ENCODE measurements at places on chromosomes 1 and 21. TPM values are rescaled to one million over a fixed set of nuclear protein-coding genes. Genes with fewer than 3 reads are reported as not detected.

PRAMEF7 gene
- not detected for total RNA-seq

- DNase-seq: peak; percentile 97
These were observed 49.7 kb downstream of the RASSF5 start for GRCh38 chr1:206556750-206557635.

LRIG2 gene
- total RNA-seq: 12.7 TPM

DNA sequence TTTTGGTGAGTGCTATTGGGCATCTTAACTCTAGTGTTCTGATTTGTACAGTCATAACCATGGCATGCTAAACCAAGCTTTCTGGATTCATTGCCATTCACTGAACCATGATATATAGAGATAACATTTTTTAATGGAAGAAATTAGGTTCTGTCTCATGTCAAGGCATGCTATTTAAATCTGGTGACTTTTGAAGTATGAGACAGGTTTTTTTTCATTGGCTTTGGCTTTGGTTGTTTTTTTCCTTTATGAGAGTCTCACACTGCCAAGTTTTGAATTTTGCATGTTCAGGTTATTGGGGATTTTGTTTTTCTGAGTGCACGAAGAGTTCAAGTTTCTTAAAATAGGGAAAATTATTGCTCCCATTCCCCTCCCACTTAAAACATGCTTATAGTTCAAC is 141.3 kb upstream of the ADAMTS5 start:
- DNase-seq: no peak

DNA sequence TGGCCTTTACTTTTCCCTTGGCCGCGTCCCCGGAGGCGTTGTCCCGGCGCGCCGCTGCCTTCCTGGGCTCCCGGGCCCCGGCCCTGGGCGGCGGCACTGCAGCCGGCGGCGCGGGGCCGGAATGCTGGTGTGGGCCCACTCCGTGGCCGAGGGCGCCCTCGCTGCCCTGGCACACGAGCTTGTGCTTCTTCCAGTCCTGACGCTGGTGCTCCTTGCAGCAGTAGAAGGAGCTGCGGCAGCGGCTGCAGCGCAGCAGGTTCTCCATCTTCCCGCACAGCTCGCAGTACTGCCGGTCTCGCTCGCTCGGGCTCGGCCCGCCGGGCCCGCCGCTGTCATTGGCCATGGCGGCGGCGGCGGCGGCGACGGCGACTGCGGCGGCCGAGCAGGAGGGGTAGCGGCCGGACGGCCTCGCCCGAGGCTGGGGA is 529 bp downstream of the EGLN1 start:
- DNase-seq: peak; percentile 87

GRCh38 chr1:87941337-87941946 is 612.8 kb downstream of the LMO4 start:
- no peak for DNase-seq

CD34 gene
- total RNA-seq: not detected

DNA sequence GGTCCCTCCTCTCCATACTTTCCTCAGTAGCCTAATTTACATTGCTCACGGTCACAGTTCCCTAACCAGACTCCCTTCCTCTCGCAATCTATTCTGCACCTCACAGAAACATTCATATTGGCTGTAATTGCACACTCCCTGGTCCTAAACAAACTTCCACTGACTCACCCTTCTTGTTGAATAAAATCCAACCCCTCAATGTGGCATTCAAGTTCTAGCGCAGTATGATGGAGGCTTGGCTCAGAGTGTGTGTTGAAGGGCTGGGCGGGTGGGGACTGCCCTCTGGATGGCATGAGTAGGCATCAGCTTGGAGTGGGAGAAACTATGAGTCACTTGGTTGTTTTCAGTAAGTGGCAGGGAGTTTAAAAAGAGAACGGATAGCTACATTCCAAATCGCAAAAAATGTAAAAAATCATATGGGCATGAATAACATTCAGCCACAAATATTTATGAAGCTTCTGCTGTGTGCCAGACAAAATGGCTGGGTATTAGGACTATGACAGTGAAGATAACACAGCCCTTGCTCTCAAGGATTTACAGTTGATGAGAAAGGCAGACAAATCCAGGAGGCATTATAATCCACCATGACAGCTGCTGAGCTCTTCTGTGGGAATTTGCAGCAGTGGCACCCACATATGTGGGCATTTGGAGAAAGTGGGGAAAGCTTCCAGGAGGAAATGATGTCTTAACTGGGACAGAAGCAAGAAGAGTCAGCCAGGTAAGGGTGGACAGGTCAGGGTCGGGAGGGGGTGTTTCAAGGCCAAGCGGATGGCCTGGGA is 42.2 kb upstream of the LYST start:
- DNase-seq: no peak

DNA sequence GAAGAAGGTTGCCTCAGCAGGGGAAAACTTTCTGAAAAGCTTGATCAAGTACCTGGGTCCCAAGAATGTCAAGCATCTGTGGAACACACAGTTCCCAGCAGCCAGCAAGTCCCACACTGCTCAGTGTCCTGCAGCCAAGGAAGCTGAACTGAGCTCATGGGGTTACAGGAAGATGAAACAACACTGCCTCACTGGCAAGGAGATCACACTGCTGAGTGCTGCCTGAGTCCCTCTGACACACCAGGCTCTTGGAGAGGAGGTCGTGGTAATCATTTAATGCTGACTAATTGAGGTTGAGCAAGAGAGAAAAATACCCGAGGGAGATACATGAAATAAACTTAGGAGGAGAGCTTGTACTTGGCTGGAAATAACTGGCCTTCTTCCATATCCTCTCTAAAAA is 75.2 kb downstream of the MPZL1 start:
- peak; percentile 67 for DNase-seq

GRCh38 chr1:82398357-82398756 is 597.6 kb downstream of the ADGRL2 start:
- DNase-seq: no peak

MED8 gene
- total RNA-seq: 45.1 TPM

DCDC2B gene
- not detected for total RNA-seq

TRIM46 gene
- total RNA-seq: 10.7 TPM

GRCh38 chr21:26136671-26137070 is 33.9 kb downstream of the APP start:
- peak; percentile 69 for DNase-seq

NMNAT2 gene
- total RNA-seq: not detected

DNA sequence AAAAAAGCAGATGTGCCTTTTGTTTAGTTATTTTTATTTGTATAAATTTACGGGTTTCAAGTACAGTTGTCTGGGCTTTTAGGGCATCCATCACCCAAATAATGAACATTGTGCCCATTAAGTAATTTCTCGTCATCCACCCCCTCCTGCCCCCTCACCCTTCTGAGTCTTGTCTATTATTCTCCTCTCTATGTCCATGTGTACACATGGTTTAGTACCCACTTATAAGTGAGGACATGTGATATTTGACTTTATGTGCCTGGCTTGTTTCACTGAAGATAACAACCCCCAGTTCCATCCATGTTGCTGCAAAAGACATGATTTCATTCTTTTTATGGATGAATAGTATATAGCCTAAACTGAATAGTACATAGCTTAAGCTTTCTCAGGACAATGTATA is 189.2 kb downstream of the ZP4 start:
- no peak for DNase-seq

DNA sequence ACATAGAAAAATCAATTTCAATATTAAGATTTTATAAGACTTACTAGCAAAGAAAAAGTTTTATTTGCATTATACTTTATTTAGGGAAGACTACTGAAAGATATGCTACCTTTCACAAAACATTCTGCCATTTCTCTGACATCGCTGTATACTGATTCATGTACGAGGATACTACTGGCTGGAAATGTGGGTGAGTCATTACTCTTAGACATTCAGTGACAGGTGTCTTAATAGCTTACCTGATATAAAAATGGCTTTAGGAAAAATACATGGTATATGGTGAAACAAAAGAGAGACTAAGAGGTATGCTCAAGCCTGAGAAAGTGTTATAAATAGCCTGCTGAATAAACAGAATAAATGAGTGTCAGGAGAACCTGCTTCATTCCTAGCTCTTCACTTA is 73.0 kb upstream of the EXO1 start:
- DNase-seq: no peak

GRCh38 chr1:204493984-204494280 is 673 bp downstream of the PIK3C2B start:
- peak; percentile 88 for DNase-seq

OPTC gene
- not detected for total RNA-seq

C8A gene
- total RNA-seq: not detected

GRCh38 chr1:18121072-18121820 is 13.6 kb downstream of the IGSF21 start:
- DNase-seq: no peak

DNA sequence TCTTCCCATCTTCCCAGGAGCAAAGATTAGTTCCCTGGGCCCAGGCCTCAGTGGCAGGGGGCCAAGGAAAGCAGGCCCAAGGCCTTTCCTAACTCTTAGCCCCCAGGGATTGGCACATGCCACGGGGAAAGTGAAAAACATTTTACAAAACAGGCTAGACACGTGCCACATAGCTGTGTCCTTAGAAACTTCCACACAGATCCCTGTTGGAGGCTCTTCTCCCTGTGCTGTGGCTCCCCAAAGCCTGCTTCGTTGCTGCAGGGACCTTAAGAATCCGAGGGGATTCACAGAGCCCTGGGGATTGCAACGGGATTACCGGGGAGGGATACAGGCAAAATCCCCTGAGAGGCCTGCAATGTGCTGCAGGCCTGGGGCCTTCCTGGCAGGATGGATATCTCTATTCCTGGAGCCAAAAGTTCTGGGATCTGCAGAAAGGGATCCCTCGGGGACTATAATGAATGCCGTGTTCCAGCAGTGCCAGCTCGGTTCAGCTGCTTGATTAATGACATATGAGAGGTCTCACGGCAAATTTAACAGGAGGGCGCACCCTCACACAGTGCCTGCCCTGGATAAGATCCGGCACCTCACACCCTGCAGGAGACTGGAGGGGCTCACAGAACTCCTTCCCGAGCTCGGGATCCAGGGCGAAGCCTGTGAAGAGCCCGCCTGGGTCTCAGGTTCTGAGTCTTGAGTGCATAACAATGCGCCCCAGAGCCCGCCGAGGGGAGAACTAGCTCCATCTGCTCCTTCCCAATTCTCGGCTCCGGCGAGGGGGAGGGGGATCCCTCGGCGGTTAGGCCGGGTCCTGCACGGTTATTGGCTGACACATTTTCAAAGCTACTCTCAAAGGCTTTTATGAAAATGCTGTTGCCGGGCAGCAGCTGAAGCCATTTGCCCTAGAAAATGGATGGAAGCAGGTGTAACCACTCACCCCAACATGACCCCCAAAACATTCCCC is 15.3 kb upstream of the RGS8 start:
- DNase-seq: no peak

DNA sequence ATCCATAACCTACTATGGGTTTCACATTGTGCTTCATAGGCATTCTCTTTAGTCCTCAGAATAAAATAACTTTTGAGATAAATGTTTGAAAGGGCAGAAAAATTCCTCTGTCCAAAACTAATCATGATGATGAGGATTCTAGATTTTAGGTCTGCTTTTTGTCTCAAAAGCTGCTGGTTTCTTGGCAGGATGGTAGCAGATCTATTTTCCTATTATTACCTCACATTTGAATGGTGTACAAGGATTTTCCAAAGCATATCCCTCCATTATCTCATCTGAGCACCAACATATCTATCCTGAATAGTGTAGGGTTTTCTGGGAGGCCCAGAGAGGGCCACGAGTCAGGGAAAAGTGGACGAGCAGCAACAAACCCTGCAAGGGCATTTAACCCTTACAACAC is 201.9 kb downstream of the PLPP3 start:
- DNase-seq: no peak

ADAMTS1 gene
- 0.95 TPM for total RNA-seq

METTL13 gene
- 57.8 TPM for total RNA-seq

DNA sequence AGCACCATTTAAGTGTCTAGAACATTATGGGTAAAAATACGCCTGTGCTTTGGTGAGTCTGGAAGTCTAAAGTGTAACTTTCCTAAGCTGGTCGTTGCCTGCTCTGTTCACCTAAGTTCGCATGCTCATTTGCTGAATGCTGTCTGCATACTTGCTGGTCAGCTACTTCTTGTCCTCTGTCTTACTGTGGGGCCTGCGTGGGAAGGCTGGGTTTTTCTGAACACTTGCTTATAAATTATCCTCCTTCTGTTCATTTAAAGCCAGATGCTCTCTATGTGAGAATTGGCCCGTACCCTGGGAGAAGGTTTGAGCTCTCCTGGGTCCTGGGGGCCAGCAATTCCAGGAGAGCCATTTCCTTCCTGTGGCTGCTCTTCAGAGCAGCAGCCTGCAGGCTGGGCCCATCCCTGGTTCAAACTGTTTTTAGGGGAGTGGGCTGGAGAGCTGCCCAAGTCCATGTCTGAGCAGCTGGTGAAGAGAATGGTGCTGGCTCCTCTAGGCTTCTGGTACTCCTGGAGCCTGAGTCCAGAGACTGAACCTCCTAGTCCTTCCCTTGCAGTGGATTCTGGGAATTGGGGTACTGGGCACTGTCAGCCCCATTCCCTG is 75.7 kb downstream of the GALNT2 start:
- no peak for DNase-seq

GRCh38 chr1:59220356-59220755 is 76.5 kb upstream of the FGGY start:
- no peak for DNase-seq

GRCh38 chr1:244919320-244920282 is 55.3 kb upstream of the HNRNPU start:
- no peak for DNase-seq

ZBTB37 gene
- 8.7 TPM for total RNA-seq

ALG14 gene
- total RNA-seq: 2.1 TPM

DNA sequence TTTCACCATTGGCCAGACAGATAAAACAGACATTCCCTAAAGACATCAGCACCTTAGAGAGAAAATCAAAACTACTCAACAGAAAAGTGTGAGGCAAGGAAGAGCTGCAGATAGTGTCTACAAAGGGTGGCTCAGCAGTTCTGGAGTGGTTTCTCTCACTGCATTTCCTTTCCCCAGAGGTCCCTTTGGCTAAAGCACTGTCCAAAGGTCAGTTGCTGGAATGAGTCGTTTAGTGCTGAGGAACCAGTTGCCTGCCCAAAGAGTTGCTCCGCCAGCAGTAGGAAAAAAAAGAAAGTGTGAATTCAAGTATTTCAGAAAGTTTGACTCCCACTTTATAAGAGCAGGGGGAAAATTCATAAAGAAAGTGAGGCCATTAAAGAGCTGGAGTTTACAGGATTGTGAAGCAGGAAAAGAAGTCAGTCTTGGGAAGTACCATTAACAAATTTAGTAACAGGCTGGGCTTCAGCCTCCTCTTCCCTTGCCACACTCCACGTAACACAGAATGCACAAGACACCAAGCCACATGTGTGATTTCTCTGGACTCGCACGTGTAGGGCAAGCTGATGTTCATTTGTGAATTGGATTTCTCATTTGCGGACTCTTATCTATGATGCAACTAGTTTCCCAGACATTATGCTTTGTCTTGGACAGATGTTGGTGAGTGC is 122.2 kb downstream of the RUNX1 start:
- DNase-seq: no peak
